Upper lobe of right lung (tissue), 1 donor: ENCODE measurements at places on chromosomes 16 and 17. TPM values are rescaled to one million over a fixed set of nuclear protein-coding genes. Genes with fewer than 3 reads are reported as not detected.

TP53TG3C gene
- total RNA-seq, result not detected

- no peaks in the 10 kb centered on the region for H3K36me3 ChIP-seq
- no peak for DNase-seq
- no peak overlapping the region for H3K27ac ChIP-seq
- no peaks in the 10 kb centered on the region for H3K4me1 ChIP-seq
Measured at GRCh38 chr16:63539276-63539675, 1503.0 kb upstream of the CDH8 start.

- no peaks in the 10 kb centered on the region for H3K27me3 ChIP-seq
- peaks cover 84% of the 10 kb centered on the region for H3K36me3 ChIP-seq
- no peaks in the 10 kb centered on the region for H3K4me1 ChIP-seq
- DNase-seq, result no peak
- H3K27ac ChIP-seq, result no peak overlapping the region
Measured at GRCh38 chr17:40268141-40268712, 19.5 kb upstream of the CDC6 start.

DNA sequence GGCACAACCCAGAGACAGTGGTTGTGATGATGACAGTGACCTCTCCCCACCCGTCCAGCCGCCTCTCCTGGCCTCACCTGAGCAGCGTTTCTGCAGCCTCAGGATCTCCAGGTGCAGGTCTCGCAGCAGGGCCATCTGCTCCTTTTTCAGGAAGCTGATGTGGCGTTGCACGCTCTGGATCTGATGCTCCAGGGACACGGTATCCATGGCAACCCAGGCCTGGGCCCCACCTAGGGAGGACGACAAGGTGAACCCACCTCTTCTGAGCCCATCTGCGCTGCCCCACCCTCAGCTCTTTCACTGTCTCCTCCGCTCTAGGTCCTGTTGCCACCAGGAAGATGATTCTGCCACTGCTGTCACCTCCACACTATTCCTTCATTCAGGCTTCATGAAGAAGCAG is 14.5 kb downstream of the CCDC92B start:
- no peaks in the 10 kb centered on the region for H3K4me1 ChIP-seq
- H3K4me3 ChIP-seq, result no peak overlapping the region
- H3K36me3 ChIP-seq, result no peaks in the 10 kb centered on the region

DNA sequence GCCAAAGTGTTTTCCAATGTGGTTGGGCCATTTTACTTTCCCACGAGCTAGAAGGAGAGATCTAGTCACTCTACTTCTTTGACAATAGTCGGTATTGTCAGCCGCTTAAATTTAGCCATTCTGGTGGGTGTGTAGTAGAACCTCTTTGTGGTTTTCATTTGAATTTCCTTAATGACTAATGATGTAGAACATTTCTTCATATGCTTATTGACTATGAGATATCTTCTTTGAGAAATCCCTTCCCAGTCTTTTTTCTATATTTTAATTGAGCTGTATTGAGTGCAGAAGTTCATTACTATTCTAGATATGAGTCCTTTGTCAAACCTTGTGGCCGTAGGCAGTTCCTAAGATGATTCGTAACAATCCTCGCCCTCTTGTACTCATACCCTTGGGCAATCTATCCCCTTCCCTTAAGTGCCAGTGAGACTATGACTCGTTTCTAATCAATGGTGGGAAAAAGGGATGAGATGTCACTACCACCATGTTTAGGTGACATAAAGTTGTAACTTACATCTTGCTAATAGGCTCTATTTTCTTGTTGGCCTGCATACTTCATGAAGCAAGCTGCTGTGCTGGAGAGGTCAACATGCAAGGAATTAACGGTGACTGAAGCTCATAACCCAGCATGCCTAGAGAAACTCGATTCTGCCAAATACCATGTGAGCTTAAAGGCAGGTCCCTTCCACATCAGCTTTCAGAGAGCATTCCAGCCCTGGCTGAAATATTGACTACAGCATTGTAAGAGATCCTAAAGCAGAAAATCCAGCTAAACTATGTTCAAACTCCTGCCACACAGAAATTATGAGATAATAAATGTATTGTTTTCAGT is 817.9 kb upstream of the SOX9 start:
- no peaks in the 10 kb centered on the region for H3K27me3 ChIP-seq
- no peak overlapping the region for H3K27ac ChIP-seq
- H3K4me1 ChIP-seq, result no peaks in the 10 kb centered on the region
- DNase-seq, result no peak
- no peaks in the 10 kb centered on the region for H3K36me3 ChIP-seq
- no peak overlapping the region for H3K4me3 ChIP-seq

GRCh38 chr16:86384263-86384649 is 126.1 kb upstream of the FOXF1 start:
- no peak overlapping the region for H3K27ac ChIP-seq
- DNase-seq, result no peak
- H3K27me3 ChIP-seq, result no peaks in the 10 kb centered on the region
- H3K36me3 ChIP-seq, result no peaks in the 10 kb centered on the region
- H3K4me1 ChIP-seq, result peaks cover 4% of the 10 kb centered on the region

DNA sequence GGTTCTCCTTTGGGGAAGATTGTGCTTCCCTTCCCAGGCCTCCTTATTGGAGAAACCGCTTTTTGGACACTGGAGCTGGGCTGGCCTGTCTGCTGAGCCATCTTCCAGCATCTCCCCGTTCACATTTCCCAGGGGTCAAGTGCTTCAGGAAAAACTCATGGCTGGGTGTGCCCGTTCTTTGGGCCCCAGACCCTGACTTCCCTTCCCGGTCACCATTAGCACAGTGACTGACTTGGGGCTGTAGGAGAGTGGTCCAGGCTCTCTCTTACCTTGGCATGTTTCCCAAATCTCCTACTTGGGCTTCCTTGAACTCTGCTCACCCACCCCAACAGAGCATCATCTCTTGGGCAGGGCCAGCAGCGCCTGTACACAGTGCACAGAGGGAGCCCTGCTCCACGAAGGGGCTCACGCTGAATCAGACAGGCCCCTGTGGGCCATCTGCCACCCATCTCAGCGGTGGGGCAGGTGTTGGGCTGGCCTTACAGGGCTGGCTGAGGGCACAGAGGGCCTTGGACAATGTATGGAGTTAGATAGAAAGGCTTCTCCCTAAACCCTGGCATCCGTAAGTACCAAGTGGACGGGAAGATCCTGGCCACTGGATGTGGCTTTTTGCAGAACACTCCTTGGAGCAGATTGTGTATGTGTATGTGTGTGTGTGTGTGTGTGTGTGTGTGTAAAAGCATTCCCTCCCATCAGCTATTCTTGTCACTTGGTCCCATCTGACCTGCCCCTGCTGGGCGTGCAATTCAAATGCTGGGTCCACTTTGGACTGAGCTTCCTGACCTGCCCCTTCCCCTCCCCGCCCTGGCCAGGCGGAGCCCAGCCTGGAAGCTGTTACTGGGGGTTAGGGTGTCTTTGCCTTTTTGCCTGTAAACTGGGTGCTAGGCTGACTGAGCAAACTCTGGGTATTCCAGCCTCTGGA is 24.9 kb upstream of the CDC42EP4 start:
- DNase-seq, result no peak
- no peaks in the 10 kb centered on the region for H3K36me3 ChIP-seq
- H3K4me3 ChIP-seq, result no peak overlapping the region
- peaks cover 6% of the 10 kb centered on the region for H3K4me1 ChIP-seq
- no peak overlapping the region for H3K27ac ChIP-seq
- no peaks in the 10 kb centered on the region for H3K27me3 ChIP-seq

GRCh38 chr16:87192452-87193073 is 124.6 kb downstream of the C16orf95 start:
- DNase-seq, result no peak
- H3K4me3 ChIP-seq, result no peak overlapping the region
- no peaks in the 10 kb centered on the region for H3K4me1 ChIP-seq
- H3K36me3 ChIP-seq, result no peaks in the 10 kb centered on the region

AOC3 gene
- 235 TPM for total RNA-seq

GRCh38 chr17:55758171-55758570 is 7.3 kb downstream of the PCTP start:
- DNase-seq, result no peak
- no peak overlapping the region for H3K27ac ChIP-seq
- no peaks in the 10 kb centered on the region for H3K27me3 ChIP-seq
- H3K4me1 ChIP-seq, result peaks cover 3% of the 10 kb centered on the region

GRCh38 chr17:38729886-38730525 is at the start of gene CISD3:
CISD3 (plus strand) TSS chr17:38730341; CDS start chr17:38730359, 18 bp downstream.
- peaks cover 42% of the 10 kb centered on the region for H3K4me1 ChIP-seq
- DNase-seq, result peak; percentile 95
- no peaks in the 10 kb centered on the region for H3K27me3 ChIP-seq
- H3K36me3 ChIP-seq, result peaks cover 19% of the 10 kb centered on the region
- peak within 1 kb of the TSS; percentile 73 for H3K4me3 ChIP-seq

DNA sequence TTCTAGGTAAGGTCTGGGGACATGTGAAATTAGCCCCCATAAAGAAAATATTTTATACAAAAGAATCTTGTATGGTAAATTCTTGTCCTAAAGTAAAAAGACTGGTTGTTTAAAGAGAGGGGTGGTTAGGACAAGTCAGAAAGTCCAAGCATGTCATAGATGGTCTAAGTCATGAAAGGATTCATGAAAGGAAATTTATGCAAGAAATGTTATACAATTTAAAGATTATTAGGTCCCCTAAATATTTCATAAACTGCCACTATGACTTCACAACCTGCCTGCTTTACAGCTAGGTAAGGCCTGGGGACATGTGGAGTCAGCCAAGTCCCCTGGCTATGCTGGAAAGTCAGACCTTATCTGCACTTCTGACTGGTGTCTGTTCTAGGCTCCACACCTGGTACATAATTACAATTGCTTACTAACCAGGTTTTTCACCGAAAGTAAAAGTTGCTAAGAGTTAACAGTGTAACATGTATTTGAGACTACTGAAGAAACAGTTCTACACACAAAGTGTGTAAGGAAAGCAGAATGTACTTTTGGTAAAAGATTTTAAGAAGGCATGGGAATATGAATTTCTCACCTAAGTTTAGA is 17.0 kb downstream of the N4BP1 start:
- H3K27ac ChIP-seq, result no peak overlapping the region
- no peaks in the 10 kb centered on the region for H3K27me3 ChIP-seq
- no peak overlapping the region for H3K4me3 ChIP-seq
- no peak for DNase-seq
- no peaks in the 10 kb centered on the region for H3K36me3 ChIP-seq

GRCh38 chr16:69003500-69003899 is 102.0 kb upstream of the HAS3 start:
- no peak overlapping the region for H3K27ac ChIP-seq
- no peak for DNase-seq
- no peaks in the 10 kb centered on the region for H3K4me1 ChIP-seq
- no peaks in the 10 kb centered on the region for H3K27me3 ChIP-seq
- no peak overlapping the region for H3K4me3 ChIP-seq

DNA sequence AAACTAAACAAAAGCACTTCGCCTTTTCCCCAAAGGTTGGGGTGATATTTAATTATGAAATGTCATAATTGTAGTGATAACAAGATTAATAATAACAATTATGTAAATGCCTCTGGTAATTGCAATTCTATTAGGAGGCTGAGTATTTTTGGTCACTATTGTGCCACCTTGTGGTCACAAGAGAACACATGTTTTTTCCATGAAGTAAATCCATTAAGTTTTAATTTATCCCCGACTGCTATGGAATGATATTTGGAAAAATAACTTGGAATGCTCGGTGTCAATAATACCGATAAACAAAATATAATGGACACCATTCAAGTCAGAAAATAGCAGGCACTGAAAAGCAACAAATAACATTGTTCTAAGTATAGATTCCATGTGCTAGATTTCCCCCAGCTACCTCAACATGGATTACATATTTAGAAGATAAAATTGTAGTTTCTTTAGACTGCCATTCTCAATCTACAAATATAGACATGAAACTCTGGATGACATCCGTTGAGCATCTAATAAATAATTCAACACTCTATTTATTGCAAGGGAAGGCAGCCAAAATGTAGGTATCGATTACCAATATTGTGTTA is 25.0 kb upstream of the KCNJ2 start:
- H3K27ac ChIP-seq, result no peak overlapping the region
- no peaks in the 10 kb centered on the region for H3K4me1 ChIP-seq
- no peak for DNase-seq
- H3K4me3 ChIP-seq, result no peak overlapping the region

CFAP97D1 gene
- total RNA-seq, result not detected

GRCh38 chr16:29995911-29996765 is at the start of gene INO80E:
INO80E (plus strand) TSS chr16:29996241; CDS start chr16:29996311, 70 bp downstream.
- no peaks in the 10 kb centered on the region for H3K27me3 ChIP-seq
- H3K4me3 ChIP-seq, result peak within 1 kb of the TSS; percentile 98
- peaks cover 40% of the 10 kb centered on the region for H3K36me3 ChIP-seq
- DNase-seq, result peak; percentile 100
- H3K4me1 ChIP-seq, result peaks cover 23% of the 10 kb centered on the region

GRCh38 chr17:49996495-49997300 is 1.7 kb upstream of the DLX3 start:
- no peak overlapping the region for H3K27ac ChIP-seq
- H3K4me3 ChIP-seq, result peak overlapping the region; percentile 36
- peaks cover 24% of the 10 kb centered on the region for H3K4me1 ChIP-seq
- H3K36me3 ChIP-seq, result no peaks in the 10 kb centered on the region

DNA sequence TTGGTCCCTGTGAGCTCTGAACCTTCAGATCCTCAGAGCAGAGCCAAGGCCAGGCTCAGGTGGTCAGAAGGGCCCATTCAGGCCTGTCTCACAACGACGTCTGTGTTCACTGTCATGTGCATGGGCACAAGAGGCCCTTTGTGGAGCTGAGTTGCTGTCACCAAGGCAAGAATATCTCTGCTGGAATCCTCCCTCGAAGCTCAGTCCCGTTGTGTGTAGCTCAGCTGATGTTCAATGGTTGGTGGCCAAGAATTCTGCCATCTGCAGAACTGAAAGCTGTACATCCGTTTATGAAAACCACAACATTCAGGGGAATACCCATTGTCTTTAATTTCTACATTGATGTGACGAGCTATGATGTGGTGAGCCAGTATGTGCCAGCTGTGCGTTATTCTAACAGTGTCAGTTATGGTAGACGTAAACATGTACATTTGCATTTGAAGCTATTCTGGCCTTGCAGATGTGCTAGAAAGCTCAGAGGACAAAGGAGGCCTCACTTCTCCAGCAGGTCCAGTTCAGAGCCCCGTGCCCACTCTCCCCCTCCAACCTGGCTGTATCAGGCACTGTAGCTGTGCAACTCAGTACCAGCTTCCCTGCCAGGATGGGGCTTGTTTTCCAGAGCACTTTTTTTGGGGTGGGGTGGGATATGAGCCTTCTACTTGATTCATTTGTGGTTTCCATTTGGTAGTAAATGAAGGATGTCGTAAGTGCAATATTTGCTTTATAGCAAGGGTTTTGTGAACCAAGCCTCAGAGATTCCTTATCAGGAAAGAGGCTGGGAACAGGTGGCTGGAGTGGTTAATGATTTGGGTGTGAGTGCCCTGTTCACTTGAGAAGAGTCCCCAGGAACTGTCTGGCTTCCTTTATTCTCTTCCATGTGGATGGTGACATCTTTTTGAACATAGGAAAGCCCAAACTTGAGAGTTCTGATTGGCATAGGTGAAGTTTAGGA is 56.1 kb downstream of the B9D1 start:
- H3K27me3 ChIP-seq, result no peaks in the 10 kb centered on the region
- peaks cover 45% of the 10 kb centered on the region for H3K4me1 ChIP-seq
- no peak overlapping the region for H3K27ac ChIP-seq

GRCh38 chr16:77840093-77840492 is 51.7 kb downstream of the VAT1L start:
- no peak overlapping the region for H3K4me3 ChIP-seq
- H3K27me3 ChIP-seq, result no peaks in the 10 kb centered on the region
- DNase-seq, result no peak
- H3K4me1 ChIP-seq, result no peaks in the 10 kb centered on the region
- no peaks in the 10 kb centered on the region for H3K36me3 ChIP-seq
- H3K27ac ChIP-seq, result no peak overlapping the region

GRCh38 chr17:36468903-36469635 is 17.4 kb upstream of the ZNHIT3 start:
- no peaks in the 10 kb centered on the region for H3K4me1 ChIP-seq
- H3K27ac ChIP-seq, result no peak overlapping the region
- DNase-seq, result no peak
- peaks cover 39% of the 10 kb centered on the region for H3K27me3 ChIP-seq
- H3K36me3 ChIP-seq, result no peaks in the 10 kb centered on the region
- H3K4me3 ChIP-seq, result no peak overlapping the region
